A549 treated with ZK216348 at 1 μM for 4 hours (cell line): ENCODE measurements at places on chromosomes 2 and 18. TPM values are rescaled to one million over a fixed set of nuclear protein-coding genes. Genes with fewer than 3 reads are reported as not detected.

CD8B gene
- total RNA-seq: not detected in 5 replicates

CREG2 gene
- total RNA-seq: 7.3 to 13.6 TPM (median 12.6 TPM) in 5 replicates

TRIM54 gene
- 0.40 to 0.73 TPM (median 0.57 TPM) in 5 replicates for total RNA-seq

PAX8 gene
- 0.49 to 1.5 TPM (median 1.0 TPM) in 5 replicates for total RNA-seq

SPAG16 gene
- total RNA-seq: 9.1 to 16.5 TPM (median 12.2 TPM) in 5 replicates

PCARE gene
- not detected in 5 replicates for total RNA-seq

SULT1C2 gene
- 0.34 to 0.88 TPM (median 0.53 TPM) in 5 replicates for total RNA-seq

SCYGR4 gene
- total RNA-seq: not detected in 5 replicates

LRATD1 gene
- 0.07 TPM in 1 of 5 replicates, not detected in the others for total RNA-seq

POTEC gene
- not detected in 5 replicates for total RNA-seq

CACNB4 gene
- 0.06 to 0.16 TPM (median 0.07 TPM) in 3 of 5 replicates, not detected in the others for total RNA-seq

COL3A1 gene
- 0.11 to 0.28 TPM (median 0.15 TPM) in 5 replicates for total RNA-seq

HOXD12 gene
- total RNA-seq: not detected in 5 replicates

AGXT gene
- not detected in 5 replicates for total RNA-seq

STEAP3 gene
- total RNA-seq: 32.7 to 55.4 TPM (median 48.8 TPM) in 5 replicates
